ENCODE measurements at places on chromosomes 3 and 15.

DNA sequence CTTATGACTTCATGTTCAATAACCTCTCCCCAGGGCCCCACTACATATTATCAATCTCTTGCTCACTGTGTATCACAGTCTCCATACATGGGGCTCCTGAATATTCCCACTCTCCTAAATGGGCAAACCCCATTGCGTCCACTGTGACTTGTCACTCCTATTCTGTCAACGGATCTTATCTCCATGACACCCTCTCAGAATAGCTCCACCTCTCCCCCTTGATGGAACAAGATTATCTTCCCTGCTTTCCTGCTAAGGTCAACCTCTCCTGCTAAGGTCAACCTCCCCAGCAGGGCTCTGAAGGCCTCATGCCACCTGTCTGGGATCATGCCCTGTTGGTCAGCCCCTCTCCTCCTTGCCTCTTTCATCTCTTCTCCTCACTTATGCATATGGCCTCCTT lies 1.8 kb downstream of the CLDN18 start:
- DNase-seq, result no peak

- DNase-seq, result no peak
These were observed 20.4 kb downstream of the COLQ start for GRCh38 chr3:15501126-15501525.

DNA sequence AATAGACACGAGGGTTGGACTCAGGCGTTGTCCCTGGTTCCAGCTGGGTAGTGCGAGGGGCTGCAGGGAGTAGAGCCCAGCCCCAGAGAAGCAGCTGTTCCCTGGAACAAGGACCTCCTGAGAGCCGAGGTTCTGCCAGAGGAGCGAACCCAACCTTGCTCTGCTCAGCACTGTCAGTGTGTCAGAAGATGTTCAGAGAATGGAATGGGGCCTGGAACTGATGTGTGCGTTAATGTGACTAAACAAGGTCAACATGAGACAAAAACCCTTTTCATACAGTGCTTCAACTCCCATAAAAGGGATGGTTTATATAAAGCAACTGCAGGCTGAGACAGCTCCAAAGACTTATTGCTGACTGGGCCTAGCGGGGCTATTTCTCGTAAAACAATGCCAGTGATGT lies 35.5 kb upstream of the HACD2 start:
- DNase-seq, result no peak

GRCh38 chr3:56052188-56052587 lies 416.1 kb downstream of the ERC2 start:
- DNase-seq, result no peak

DNA sequence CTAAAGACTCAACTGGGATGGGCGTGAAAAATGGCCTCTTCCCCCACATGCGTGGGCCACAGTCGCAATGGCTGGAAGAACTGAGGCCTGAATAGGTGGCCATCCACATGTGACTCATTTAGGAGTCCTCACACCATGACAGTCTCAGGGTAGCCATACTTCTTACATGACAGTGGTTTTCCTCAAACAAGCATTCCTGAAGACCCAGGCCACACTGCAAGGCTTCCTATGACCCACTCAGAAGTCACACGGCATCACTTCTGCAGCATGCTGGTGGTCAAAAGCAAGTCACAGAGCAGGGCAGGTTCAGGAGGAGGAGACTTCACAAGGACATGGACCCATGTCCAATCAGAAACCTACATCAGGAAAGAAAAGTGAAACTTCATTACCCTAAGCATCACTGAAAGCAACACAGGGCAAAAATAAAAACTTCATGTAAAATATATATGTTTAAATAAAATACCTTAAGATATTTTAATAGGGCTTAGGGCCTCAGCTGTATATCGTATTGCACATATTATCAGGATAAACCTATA lies 257.1 kb downstream of the OPA1 start:
- DNase-seq, result no peak

All from RKO (cell line).